ENCODE measurements at places on chromosomes 11 and 22.

GRCh38 chr11:1327064-1327460 lies 17.6 kb upstream of the TOLLIP start:
- no peak for DNase-seq

DNA sequence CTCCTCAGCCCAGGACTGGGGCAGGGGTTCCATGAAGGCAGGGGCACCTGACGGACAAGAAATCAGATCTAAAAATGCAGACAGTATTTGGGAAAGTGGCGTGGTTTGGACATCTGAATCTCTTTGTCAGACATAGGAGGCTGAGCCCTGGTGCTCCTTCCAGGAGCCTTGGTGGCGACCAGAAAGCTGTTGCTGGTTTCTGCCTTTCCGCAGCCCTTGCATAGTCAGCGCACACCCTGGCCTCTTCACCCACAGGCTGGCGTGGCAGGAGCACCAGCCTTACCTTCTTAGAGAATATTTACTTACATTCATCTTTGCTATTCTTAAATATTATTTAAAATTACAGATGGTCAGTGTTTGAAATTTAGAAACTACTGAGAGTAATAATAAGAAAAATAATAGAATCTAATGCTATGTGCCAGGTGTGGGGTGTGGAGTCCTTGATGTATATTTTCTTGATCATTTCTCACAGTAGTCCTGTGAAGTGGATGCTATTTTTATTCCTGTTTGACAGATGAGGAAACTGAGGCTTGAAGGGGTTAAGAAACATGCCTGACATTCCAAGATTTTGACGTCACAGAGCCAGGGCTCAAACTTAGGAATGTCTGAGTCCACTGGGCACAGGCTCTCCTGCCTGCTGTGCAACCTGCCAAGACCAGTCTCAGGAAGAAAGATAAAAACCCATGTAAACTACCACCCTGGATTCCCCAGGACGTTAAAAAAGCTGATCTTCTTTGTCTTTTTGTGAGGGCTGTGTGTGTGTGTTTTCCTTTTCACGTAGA lies 51.6 kb downstream of the TBC1D22A start:
- no peak for DNase-seq

DNA sequence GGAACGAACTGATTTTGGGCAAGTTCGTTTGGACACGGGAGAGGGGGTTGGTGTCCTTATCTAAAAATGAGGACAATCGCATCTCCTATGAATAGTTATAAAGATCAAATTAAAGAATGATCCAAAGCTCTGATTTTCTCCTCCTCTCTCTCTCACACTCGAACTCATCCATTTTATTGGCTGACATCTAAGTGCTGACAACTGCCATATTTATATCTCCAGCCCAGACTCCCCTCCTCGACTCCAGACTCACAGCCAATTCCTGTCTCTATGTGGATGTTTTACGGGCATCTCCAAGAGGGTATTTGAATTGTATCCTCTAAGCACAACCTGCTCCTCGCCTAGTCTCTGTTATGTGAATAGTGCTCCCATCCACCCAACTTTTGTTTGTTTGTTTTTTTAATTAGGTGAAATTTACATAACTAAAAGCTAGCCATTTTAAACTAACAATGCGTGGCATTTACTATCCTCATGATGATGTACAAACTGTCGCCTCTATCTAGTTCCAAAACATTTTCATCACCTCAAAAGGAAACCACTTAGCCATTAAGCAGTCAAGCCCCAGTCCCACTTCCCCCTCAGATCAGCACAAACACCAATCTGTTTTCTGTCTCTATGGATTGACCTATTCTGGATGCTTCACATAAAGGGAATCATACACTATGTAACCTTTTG lies 4.0 kb downstream of the SYN3 start:
- no peak for DNase-seq

GRCh38 chr22:42069801-42070516 lies 653 bp downstream of the NAGA start:
- DNase-seq, result no peak

GRCh38 chr11:12206529-12206928 lies 96.1 kb downstream of the MICAL2 start:
- DNase-seq, result no peak

DNA sequence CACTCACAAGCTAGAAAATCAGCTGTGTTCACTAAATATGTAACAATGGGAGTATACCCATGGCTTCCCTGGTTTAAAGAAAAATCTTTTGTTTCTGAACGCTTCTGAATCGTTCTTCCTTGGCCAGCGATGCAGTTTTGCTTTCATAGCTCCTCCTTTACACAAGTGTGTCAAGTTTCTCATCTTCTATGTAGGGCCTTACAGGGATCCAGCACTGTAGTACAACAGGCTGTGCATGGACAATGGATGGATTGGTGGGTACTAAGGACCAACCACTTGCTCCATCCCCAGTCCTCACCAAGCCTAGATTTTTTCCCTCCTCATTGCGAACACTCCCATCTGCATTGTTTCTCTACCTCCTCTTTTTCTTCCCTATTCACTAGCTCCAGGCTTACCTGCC lies 24.3 kb upstream of the POU2AF2 start:
- DNase-seq, result no peak

DNA sequence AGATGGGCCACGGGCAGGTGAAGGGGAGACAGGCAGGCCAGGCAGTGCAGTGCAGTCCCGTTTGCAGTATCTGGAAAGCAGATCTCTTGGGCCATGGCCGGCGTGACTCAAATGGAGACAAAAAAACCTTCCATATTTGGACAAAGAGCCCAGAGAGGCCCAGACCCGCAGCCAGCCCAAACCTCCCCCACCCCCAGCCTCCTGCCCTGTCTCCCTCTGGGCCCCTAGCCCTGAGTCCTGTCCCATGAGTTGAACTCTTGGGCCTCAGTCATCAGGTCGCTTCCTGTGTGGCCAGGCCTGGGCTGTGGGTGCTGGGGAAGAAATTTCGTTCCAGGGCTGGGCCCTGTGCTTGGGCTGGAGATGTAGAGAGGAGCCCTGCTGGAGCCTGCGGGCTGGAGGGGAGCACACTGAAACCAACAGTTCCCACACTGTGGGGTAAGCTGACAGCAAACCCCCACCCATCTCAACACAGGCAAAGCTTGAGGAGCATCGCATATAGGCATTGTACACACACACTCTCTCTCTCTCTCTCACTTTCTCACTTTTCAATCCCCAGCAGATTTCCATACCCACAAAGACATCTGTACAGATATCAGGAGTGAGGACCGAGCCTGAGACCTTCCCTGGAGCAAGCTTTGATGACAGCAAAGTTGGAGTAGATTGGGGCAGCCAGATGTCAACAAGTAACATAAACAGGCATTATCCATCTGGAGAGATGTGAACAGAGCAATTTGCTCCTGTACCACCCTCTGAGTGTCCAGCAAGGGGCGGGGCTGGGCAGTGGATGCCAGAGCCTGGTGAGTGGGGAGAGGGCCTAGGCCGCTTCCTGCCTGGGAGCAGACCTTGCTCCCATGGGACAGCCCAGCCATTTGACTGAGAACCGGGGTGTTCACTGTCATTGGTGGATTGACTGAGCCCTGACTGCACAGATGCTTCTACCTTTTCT lies 17.2 kb downstream of the ARHGEF17 start:
- DNase-seq, result no peak

DNA sequence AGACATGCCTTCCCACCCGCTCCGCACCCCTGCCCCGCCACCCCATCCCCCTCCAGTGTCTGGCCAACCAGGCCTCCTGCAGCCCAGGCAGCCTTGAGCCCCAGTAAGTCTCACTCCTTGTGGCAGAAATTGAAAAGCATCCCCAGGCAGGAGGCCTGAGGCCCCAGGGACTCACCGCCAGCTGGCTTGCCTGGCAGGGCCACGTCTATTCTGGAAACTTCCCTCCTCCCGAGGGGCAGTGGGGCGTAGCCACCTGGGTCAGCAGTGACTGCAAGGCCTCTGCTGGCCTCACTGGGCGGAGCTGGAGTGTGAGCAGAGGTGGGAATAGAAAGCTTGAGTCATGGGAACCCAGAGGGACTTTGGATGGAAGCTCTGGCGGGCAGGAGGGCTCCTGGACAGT lies 26.3 kb downstream of the ANO1 start:
- DNase-seq, result no peak

GRCh38 chr11:130383344-130384211 lies 44.8 kb downstream of the ADAMTS8 start:
- DNase-seq, result no peak

DNA sequence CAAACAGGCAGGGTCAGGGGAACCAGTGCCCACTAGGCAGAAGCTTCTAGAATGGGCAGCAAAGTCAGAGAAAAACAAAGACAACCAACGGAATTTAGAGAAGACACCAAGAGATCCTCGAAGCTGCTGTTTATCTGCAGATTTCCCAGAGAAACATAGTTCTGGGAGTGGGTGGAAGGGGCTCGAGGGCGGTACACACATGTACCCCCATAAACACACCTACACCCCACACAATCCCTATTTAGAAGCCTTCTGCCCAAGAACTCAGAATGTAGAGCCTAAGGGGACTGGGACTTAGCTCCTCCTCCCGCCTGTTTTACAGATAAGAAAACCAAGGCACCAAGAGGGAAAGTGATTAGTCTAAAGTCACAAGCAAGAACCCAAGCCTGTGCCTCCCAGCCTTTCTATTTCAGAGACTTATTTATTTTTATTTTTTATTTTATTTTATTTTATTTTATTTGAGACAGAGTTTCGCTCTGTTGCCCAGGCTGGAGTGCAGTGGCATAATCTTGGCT lies 6.4 kb downstream of the NPTXR start:
- no peak for DNase-seq

DNA sequence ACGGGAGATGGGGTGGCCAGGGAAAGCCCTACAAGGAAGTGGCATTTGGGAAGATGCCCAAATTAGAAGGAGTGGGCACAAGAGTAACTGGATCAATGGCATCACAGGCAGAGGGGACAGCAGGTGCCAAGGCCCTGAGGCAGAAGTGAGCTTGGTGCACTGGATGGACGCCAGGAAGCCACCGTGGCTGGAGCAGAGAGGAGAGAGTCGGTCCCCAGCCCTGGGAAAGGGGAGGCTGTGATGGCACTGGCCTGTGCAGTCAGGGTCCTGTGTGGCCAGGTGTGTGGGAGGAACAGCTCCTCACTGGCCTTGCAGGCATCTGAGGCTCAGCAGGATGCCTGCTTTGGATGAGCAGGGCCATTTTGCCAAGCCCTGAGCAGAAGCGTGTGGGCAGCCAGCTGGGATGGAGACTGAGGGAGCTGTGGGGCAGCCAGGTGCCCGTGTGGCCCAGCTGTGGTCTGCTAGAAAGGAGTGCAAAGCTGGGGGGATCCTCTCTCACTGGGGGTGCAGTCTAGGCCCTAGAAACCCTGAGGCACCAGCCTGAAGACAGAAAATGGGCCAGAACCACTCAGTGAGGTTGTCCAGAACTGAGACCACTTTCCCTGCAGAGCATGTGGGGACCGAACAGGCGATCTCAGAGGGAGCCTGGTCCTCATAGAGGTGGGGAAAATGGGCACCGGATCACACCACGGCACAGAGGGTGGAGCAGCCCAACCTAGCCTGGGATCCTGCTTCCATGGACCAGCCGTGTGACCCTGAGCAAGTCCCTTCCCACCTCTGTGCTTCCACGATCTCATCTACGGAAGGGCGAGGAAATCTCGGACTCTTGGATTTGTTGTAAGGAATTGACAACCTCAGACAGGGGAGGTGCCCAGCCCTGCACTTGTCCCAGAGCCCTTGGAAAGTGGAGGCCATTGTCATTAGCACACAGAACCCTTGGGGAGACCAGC lies 78.6 kb upstream of the RTL6 start:
- DNase-seq, result no peak

GRCh38 chr22:49867303-49868265 lies 13.9 kb downstream of the ZBED4 start:
- no peak for DNase-seq

DNA sequence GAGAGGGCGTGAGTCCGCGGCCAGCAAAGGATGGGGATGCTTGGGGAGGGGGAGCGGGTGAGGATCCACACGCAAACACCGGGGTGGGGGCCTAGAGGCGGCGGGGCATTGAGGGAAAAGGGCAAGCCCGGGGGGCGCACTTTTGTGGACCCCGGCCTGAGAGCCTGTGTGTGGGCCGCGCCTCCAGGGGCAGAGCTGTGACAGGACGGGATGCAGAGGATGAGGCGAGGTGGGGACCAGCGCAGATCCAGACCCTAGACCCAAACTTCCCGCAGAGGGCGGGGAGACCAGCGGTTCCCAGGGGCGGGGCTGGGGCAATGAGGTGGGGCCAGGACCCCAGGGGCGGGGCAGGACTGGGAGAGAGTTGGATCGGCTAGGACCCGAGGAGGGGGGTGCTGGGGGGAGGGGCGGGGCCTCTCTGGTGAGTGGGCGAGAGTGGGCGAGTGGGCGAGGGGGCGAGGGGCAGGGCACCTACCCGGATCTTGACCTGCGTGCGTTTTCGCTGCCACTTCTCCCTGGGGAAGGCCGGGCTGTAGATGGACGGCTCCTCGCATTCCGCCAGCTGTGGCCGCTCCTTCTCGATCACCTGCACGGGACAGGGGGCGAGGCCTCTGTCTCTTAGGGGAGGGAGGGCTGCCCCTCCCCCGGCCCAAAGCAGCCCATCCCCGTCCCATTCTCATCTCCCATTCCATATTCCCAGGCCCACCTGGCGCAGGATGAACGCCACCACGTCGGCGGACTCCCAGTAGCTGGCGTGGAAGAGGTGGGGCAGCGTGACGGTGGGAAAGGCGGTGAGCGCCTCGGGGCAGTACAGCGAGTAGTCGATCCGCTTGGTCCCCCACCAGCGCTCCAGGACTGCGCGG lies 10.6 kb downstream of the PITPNM1 start:
- DNase-seq, result no peak

- DNase-seq, result no peak
These were observed 34.5 kb upstream of the PAMR1 start for GRCh38 chr11:35559949-35560348.

DNA sequence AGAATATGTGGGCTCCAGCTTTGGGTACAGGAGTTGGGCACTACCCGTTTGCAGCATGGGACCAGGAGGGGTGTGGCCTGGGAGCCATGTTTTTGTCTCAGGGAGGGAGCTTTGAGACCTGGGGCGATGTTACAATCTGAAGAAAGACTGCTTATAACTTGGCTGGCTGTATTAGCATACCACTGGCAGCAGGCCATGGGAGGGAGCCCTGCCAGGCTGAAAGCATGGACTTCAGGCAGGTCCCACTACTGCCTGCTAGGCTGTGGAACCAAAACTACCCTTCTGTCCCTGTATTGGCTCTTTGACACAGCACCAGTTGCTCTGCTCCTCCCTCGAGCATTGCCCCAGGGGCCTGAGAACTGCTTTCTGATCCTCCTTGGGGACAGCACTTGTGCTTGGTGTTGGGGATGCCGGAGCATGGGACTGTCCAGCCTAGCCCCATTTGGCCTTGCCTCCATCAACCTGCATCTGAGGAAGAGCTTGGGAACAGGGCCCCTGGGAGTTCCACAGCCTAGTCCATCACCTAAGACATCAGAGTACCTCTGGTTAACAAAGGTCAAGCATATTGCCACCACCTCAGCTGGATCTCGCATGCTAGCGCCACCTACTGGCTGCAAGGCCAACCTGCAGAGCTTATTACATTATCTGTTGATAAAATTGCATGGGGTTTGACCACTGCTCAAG lies 217.4 kb downstream of the SBF2 start:
- no peak for DNase-seq

DNA sequence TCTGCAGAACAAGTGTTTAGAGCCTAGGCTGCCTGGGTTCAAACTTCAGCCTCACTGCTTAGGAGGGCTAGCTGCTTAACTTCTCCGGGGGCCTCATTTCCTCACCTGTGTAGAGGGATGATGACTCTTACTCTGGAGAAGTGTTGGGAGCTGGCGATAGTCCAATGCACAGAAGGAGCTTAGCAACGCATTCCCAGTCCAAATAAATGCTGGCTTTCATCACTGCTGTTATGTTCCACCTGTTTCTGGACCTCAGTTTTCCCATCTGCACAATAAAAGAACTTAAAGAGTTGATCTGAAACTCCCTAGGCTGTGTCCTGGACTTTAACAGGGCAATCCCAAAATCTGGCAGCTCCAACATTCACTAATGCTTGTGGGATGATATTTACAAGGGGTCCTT lies 337.8 kb downstream of the MIAT start:
- no peak for DNase-seq
